ENCODE measurements at places on chromosomes 1 and 21.

DNA sequence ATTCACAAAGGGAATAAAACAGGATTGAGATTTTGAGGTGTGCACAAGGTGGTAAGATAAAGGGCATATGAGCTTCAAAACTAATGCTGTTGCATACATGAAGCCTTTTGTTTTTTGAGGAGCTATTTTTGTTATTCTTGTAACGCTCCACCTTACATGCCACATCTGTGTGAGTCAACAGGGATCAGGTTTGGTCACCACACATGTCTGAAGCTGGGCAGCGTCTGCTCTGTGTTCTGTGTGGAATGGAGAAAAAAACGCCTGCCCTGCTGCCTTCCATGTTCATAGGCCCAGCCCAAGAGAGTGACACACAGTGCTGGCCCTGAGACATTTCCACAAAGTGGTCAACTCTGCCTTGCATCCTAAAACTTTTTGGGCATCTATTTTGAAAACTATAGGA, 67.7 kb downstream of the MPZL1 start:
- no peaks in the 10 kb centered on the region for H3K27me3 ChIP-seq
- no peak for DNase-seq
- no peak overlapping the region for H3K4me3 ChIP-seq
- peaks cover 7% of the 10 kb centered on the region for H3K4me1 ChIP-seq
- peaks cover 26% of the 10 kb centered on the region for H3K36me3 ChIP-seq
- no peak overlapping the region for H3K27ac ChIP-seq

- peaks cover 3% of the 10 kb centered on the region for H3K36me3 ChIP-seq
- no peak for DNase-seq
- H3K27ac ChIP-seq: no peak overlapping the region
- H3K4me3 ChIP-seq: no peak overlapping the region
- peaks cover 9% of the 10 kb centered on the region for H3K27me3 ChIP-seq
Measured at GRCh38 chr1:232813760-232814159, 8.5 kb downstream of the MAP10 start.

- H3K36me3 ChIP-seq: peaks cover 63% of the 10 kb centered on the region
- H3K4me1 ChIP-seq: peaks cover 69% of the 10 kb centered on the region
- no peak for DNase-seq
- H3K27ac ChIP-seq: no peak overlapping the region
Measured at GRCh38 chr1:117612517-117613248, 6.8 kb downstream of the TENT5C start.

- H3K27me3 ChIP-seq: no peaks in the 10 kb centered on the region
- H3K4me3 ChIP-seq: no peak overlapping the region
- H3K27ac ChIP-seq: no peak overlapping the region
- no peaks in the 10 kb centered on the region for H3K4me1 ChIP-seq
- no peaks in the 10 kb centered on the region for H3K36me3 ChIP-seq
Measured at GRCh38 chr1:240044620-240045019, 47.1 kb upstream of the FMN2 start.

- no peaks in the 10 kb centered on the region for H3K4me1 ChIP-seq
- H3K27ac ChIP-seq: no peak overlapping the region
- peaks cover 8% of the 10 kb centered on the region for H3K27me3 ChIP-seq
Measured at GRCh38 chr1:24067978-24068377, 44.0 kb downstream of the MYOM3 start.

DNA sequence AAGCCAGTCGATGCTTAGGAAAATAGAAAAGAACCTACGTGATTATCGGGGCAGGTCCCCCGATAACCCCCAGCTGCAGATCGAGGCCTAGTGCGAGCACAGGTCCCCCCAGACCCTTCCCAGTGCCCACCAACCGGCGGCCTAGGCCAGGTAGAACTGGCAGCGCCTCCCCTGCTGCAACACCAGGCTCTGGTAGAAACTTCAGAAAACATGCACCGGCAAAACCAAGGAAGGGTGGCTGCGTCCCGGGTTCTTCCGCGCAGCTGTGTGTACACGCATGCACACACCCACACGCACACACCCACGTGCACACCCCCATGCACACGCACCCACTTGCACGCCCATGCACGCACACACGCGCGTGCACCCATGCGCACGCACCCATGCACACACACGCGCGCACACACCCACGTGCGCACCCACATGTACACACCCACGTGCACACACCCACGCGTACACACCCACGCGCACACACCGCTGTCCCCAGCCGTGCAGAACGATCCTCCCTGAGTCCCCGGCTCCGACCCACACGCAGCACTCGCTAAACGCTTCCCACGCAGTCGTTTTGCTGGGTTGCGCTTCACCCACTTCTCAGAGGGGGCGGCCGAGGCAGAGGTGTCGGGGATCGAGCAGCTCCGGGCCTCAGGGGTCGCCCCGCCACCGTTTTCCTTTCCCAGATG, 5.2 kb downstream of the TSPEAR start:
- no peak overlapping the region for H3K27ac ChIP-seq
- H3K4me1 ChIP-seq: peaks cover 2% of the 10 kb centered on the region
- no peak for DNase-seq
- no peak overlapping the region for H3K4me3 ChIP-seq
- H3K27me3 ChIP-seq: peaks cover 74% of the 10 kb centered on the region
- H3K36me3 ChIP-seq: no peaks in the 10 kb centered on the region

DNA sequence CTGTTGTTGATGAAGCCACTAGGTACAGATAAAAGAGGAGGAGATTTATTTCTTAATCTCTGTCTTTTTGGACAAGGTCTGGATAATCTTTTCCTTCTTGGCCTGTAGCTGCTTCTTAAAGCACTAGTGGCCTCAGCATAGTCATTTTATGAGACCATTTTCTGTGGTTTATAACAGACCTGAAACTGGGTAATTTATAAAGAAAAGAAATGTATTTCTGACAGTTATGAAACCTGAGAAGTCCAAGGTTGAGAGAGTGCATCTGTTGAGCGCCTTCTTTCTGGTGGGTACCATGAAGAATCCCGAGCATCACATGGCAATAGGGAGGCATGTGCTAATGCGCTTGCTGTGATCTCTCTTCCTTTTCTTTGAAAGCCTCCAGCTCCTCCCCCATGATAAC, 36.7 kb upstream of the PDC start:
- no peaks in the 10 kb centered on the region for H3K27me3 ChIP-seq
- no peak overlapping the region for H3K4me3 ChIP-seq
- no peak for DNase-seq
- H3K4me1 ChIP-seq: peaks cover 3% of the 10 kb centered on the region

GRCh38 chr1:71785450-71785849, 496.9 kb downstream of the NEGR1 start:
- peaks cover 4% of the 10 kb centered on the region for H3K4me1 ChIP-seq
- H3K4me3 ChIP-seq: no peak overlapping the region
- H3K36me3 ChIP-seq: no peaks in the 10 kb centered on the region
- no peak overlapping the region for H3K27ac ChIP-seq

DNA sequence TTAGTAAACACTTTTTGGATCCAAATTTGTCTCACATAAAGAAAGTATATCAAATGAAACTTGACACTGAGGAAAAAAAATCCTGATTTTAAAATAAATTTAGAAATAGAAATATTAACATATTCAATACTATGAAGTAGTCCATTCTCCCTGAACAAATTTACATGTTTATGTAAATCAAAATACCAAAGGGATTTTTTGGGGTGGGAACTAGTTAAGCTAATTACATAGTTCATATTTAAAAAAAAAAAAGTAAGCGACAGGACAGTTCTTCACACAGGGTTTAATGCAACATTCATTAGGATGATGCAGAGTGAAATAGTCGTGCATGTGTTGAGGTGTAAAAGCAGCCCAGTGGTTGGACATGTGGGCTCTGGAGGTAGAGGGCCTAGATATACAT, 433.5 kb upstream of the B3GALT2 start:
- DNase-seq: no peak
- peaks cover 2% of the 10 kb centered on the region for H3K36me3 ChIP-seq
- H3K4me3 ChIP-seq: no peak overlapping the region

GRCh38 chr1:165217958-165218357, 138.6 kb downstream of the LMX1A start:
- H3K36me3 ChIP-seq: no peaks in the 10 kb centered on the region
- no peak overlapping the region for H3K27ac ChIP-seq
- no peak overlapping the region for H3K4me3 ChIP-seq
- H3K27me3 ChIP-seq: peaks cover 2% of the 10 kb centered on the region
- DNase-seq: no peak

DNA sequence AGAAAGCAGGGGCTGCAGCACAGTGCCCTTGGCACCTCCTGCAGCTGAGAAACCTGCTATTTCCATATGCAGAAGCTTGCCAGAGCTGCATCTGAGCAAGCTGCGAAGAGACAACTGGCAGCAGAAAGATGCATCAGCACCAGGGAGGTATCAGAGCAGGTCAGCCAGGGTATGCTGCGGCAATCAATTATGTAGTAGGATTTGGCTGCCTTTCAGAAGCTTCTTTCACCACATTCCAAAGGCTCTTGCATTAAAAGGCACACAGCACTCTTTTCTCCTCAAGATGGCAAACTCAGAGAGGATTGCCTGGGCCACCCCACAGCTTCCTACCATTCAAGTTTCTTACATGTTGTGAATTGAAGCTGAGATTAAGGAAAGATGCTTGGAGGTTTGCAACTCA, 47.6 kb upstream of the RAP1A start:
- H3K27ac ChIP-seq: no peak overlapping the region
- no peaks in the 10 kb centered on the region for H3K36me3 ChIP-seq
- H3K4me1 ChIP-seq: peaks cover 10% of the 10 kb centered on the region
- no peak for DNase-seq

DNA sequence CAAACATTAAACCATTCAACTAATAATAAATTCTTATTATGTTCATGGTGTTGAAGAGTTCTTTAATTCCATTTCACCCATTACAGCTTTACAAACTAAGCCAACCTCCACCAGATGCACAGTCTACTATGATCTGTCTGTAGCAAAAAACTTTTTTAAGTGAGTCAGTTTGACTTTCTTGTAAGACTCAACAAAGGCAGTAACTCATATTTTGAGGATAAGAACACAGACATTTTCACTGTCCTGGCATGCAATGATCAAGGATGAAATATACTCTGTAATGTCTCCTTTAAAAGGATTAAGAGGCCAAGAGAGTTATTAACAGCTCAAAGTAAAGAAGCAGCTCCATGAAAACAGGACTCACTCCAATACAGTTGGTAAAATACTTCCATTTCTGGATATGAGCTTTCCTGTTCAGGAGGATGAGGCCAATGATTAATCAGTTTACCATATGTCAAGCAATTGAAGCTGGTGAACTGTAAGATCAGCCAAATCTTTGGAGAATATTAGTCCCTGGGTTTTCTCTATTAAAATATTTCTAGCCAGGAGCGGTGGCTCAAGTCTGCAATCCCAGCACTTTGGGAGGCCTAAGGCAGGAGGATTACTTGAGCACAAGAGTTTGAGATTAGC, 20.6 kb downstream of the XKR8 start:
- H3K4me1 ChIP-seq: peaks cover 2% of the 10 kb centered on the region
- no peak for DNase-seq
- no peak overlapping the region for H3K4me3 ChIP-seq
- no peak overlapping the region for H3K27ac ChIP-seq
- H3K36me3 ChIP-seq: peaks cover 13% of the 10 kb centered on the region

GRCh38 chr1:193216920-193217319, 30.5 kb upstream of the B3GALT2 start:
- H3K27me3 ChIP-seq: no peaks in the 10 kb centered on the region
- no peak for DNase-seq
- peaks cover 4% of the 10 kb centered on the region for H3K4me1 ChIP-seq

DNA sequence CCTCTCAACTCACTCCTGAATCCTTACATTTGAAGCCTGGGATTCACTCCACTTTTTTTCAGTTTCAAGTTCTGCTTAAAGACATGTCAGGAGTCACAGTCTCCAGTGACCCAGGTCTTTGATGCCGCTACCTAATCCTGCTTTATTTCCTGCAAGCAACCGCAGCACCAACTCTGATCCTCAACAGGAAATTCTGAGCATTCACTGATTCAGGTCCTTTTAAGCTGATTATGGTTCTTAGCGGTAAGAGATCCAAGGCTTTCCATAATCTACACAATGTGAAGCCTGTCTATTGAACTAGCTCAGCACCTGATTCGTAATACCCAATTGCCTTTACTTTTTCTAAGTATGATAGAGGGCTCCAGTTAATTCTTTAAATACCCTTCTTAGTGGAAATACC, 43.7 kb upstream of the PIGC start:
- peaks cover 3% of the 10 kb centered on the region for H3K4me1 ChIP-seq
- H3K4me3 ChIP-seq: no peak overlapping the region
- H3K36me3 ChIP-seq: no peaks in the 10 kb centered on the region
- DNase-seq: no peak

DNA sequence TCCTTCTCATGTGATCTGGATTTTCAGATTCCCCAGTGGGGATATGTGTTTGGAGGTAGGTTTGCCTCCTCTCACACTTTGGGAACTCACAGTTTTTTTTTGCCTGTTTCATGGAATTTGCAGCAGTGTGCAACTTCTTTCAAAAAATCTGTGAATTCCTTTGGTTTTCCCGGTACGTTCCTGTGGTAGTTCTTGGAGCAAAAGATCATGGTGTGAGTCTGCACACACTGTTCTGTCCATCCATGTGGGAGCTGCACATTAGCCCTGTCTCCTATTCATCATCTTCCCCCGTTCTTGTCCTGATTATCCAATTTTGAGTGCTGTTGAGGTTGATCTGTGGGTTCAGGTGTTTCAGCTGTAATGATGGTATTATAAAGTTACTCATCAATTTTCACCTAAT, 30.3 kb upstream of the TACSTD2 start:
- H3K4me3 ChIP-seq: no peak overlapping the region
- no peak for DNase-seq

- no peaks in the 10 kb centered on the region for H3K27me3 ChIP-seq
- H3K4me3 ChIP-seq: no peak overlapping the region
- DNase-seq: no peak
- H3K36me3 ChIP-seq: no peaks in the 10 kb centered on the region
- H3K4me1 ChIP-seq: no peaks in the 10 kb centered on the region
- H3K27ac ChIP-seq: no peak overlapping the region
Measured at GRCh38 chr1:213327017-213327667, 276.1 kb downstream of the RPS6KC1 start.

GRCh38 chr1:35220976-35221375, 28.0 kb upstream of the SFPQ start:
- H3K27me3 ChIP-seq: no peaks in the 10 kb centered on the region
- H3K4me1 ChIP-seq: no peaks in the 10 kb centered on the region
- H3K36me3 ChIP-seq: no peaks in the 10 kb centered on the region
- DNase-seq: no peak
- H3K4me3 ChIP-seq: no peak overlapping the region

DNA sequence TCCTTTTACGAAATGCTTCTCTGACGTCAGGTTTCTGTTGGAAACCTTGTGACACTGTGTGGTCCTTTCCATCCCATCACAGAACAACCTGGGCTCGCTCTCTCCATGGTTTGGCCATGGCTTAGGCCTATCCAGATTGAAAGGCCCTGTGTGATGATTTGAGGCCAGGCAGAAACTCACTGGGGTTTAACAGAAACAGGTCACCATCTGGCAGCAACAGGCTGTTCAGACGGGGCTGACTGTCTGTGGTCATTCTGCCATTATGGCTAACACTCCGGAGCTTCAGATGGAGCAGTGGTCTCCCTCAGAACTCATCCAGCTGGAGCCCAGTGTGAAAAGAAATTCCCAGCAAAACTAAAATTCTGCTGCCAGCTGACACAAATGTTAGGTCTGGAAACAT, 9.3 kb downstream of the PLEKHM2 start:
- peaks cover 20% of the 10 kb centered on the region for H3K36me3 ChIP-seq
- peaks cover 16% of the 10 kb centered on the region for H3K4me1 ChIP-seq
- H3K27me3 ChIP-seq: no peaks in the 10 kb centered on the region
- no peak overlapping the region for H3K27ac ChIP-seq
- no peak overlapping the region for H3K4me3 ChIP-seq

GRCh38 chr1:171871848-171872247, 30.6 kb downstream of the DNM3 start:
- no peak for DNase-seq
- no peak overlapping the region for H3K27ac ChIP-seq
- H3K4me3 ChIP-seq: no peak overlapping the region
- peaks cover 34% of the 10 kb centered on the region for H3K27me3 ChIP-seq
- peaks cover 1% of the 10 kb centered on the region for H3K4me1 ChIP-seq

GRCh38 chr1:41611932-41612450, 127.5 kb upstream of the EDN2 start:
- no peak overlapping the region for H3K4me3 ChIP-seq
- H3K4me1 ChIP-seq: peaks cover 38% of the 10 kb centered on the region
- peaks cover 60% of the 10 kb centered on the region for H3K36me3 ChIP-seq
- no peak for DNase-seq
- peak overlapping the region; percentile 38 for H3K27ac ChIP-seq

All from activated T-helper 2 cell treated with anti-CD3 and anti-CD28 coated beads, Interferon-gamma antibody, Interleukin-2, Interleukin-4, amounts not matched to agents 10 μg/mL and 5 μg/mL and 100 μg/mL, durations not matched to agents 14 hours and 24 hours and 36 hours (primary cell).